Central memory CD8-positive, alpha-beta T cell (primary cell): ENCODE measurements at places on chromosomes 1 and 21.
A peak's percentile ranks its signal among the peaks of the same experiment; 100 is the strongest.

DNA sequence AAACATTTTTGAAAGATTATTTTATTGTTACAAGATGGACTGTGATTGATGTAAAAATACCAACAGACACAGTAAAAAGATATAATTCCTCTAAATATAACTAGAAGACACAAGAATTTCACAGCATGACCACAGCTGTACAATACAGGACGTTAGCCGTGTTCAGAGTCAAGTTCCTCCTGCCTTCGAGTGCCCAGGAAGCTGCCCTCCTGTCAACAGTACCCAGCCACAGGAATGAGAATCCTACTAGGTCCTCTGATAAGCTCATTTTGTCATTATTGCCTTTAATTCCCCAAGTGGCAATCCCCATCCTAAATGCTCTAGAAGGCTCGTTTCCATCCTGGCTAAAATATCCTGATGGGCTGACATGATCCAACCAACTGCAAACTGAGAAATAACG lies 16.4 kb upstream of the CAPN2 start:
- no peak for DNase-seq

GRCh38 chr21:29394051-29394450 lies 95.3 kb downstream of the BACH1 start:
- DNase-seq = no peak

DNA sequence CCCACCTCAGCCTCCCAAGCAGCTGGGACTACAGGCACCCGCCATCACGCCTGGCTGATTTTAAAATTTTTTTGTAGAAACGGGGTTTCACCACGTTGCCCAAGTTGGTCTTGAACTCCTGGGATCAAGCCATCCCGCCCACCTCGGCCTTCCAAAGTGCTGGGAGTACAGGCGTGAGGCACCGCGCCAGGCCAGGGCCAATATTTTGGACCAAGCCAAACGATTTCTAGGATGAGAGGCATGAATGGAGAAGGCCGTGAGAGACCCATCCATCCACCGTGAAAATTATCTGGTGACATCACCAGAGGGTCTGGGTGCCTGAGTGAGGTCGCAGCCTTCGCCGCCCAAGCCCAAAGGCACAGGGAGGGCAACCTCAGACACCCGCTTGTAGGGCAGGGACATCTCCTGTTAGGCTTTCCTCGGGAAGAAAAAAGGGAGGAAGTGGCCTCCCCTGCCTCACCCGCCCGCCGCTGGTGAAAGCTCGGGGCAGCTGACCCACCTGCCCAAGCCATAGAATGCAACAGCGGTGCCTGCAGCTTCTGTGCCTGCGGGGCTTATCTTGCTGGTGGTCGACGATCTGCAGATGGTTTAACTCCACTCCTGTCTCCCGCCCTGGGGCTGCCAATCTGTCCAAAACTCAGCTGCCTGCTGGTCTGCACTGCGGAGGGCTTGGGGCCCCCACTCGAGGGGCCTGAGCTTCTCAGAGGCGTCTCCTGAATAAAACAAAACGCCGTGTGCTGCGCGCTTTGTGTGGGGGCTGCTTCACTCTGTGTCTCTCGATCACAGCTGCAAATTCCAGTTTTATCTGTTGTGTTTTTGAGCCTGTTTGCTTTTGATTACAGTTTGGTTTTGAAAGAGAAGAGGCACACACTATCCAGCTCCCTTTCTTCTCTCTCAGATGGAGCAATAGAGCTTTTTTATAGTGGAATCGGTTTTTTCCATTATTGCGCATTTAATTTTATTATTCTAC lies 85.8 kb downstream of the MRPS6 start:
- no peak for DNase-seq

DNA sequence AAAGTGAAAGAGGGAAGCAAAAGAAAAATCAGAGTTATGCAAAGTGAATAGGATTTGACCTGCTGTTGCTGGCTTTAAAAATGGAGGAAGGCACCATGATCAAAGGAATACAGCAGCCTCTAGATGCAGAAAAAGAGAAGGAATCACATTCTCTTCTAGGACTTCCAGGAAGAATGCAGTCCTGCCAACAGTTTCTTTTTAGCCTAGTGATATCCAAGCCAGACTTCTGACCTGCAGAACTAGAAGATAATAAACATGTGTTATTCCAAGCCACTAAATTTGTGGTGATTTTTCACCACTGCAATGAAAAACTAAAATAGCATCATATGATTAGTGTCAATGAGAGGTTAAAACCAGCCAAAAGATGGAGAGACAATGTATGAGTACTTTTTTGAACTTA lies 101.9 kb upstream of the ADAMTS5 start:
- DNase-seq = no peak

DNA sequence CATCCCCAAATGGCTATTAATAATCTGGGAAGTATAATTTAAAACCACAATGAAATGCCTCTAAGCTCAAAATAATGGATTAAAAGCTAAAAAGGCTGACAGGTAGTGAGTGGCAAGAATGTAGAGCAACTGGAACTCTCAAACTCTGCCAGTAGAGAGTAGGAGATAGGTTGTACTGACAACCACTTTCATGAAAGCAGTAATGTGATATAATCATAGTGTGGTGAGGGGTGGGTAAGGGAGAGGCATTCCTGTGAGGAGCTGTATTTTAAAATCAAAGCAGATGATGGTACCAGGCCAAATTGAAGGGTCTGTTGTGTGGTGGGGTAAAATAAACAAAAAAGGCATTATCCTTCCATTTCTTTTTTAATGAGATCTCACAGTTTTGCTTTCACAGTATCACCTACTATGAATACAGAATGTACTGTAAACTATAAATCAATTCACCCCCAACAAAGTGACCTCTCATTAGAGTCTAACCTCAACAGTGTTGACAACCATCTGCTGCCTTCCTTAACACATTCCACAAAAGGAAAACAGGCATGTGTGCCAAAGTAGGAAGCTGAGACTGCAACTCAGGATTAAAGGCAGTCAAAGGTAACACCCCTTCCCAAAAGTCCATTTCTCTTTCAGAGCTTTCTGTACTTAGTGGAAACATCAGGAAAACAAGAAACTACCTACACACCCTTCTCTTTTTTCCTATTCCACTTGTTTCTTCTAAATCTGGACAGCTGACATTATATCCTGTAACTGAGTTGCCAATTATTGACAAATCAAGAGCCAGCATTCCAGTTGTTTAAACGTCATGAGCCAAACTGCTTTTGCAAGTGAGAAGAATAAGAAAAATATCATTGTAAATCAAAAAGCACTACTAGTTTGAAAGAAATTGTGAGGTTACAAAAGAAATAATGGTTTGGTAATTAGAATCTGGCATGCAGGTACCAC lies 130.8 kb downstream of the FAF1 start:
- no peak for DNase-seq

GRCh38 chr1:224698015-224698451 lies 81.9 kb downstream of the CNIH3 start:
- DNase-seq = no peak

- DNase-seq = no peak
These were observed 370.9 kb downstream of the PTPRU start for GRCh38 chr1:29607236-29607635.

GRCh38 chr21:28719723-28720122 lies 273.0 kb downstream of the LTN1 start:
- DNase-seq = no peak

DNA sequence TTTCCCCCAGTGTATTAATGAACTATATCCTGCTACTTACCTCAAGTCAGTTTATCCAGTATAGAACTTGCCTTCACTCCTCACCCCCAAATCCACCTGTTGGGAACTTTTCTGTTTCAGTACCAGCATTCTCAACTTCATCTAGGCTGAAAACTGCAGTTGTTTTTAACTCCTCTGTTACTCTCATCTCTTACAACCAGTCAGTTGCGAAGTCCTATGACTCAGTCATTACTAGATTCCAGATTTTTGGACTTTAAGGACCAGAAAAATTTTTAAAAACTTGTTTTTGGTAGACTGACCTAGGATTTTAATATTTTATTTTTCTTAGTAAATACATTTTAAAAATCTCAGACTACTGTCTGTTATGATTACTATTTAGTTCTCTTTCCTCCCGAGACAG lies 8.1 kb downstream of the GNAI3 start:
- no peak for DNase-seq

GRCh38 chr1:57576756-57577155 lies 152.9 kb upstream of the DAB1 start:
- no peak for DNase-seq

GRCh38 chr1:66618390-66618789 lies 84.4 kb downstream of the SGIP1 start:
- DNase-seq = no peak

DNA sequence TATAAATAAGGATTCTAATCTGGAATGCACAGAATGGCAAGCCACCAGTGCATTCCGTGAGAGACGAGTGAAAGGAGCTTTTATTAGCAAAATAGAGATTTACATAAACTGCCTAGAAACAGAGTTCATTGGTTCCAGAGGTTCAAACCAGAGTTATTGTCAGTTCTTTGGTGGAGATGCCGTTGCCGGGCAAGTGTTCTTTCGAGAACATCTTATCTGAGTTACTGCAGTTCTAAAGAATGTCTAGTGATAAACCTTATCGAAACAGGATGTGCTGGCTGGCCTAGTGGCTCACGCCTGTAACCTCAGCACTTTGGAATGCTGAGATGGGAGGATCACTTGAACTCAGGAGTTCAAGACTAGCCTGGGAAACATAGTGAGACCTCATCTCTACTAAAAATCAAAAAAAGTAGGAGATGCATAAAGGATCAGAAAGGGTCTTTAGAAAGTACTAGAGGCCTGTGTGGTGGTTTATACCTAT lies 19.9 kb upstream of the EVI5 start:
- no peak for DNase-seq

- peak; percentile 39 for DNase-seq
These were observed 12.6 kb upstream of the TNFRSF14 start for GRCh38 chr1:2543543-2544092.

- DNase-seq = no peak
These were observed 33.8 kb downstream of the HHAT start for GRCh38 chr1:210362526-210362925.

- no peak for DNase-seq
These were observed 610 bp downstream of the SCYL3 start for GRCh38 chr1:169892927-169893644.

DNA sequence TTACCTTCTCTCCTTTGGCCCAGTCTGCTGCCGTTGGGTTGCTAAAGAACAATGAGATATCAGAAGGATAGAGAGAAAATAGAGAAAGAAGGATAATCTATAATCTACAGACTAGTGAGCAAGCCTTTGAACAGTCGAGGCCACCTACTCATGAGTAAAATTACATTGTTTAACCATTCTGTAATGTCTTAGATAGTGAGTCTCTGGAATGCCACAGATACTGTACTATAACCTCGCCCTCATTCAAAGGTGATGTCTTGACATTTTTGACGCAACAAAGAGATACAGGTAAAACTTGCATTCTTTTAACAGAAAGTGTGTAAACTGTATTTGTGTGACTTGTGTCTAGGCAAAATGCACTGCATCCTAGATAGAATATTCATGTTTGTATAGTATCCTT lies 77.9 kb downstream of the LAMC1 start:
- DNase-seq = no peak

DNA sequence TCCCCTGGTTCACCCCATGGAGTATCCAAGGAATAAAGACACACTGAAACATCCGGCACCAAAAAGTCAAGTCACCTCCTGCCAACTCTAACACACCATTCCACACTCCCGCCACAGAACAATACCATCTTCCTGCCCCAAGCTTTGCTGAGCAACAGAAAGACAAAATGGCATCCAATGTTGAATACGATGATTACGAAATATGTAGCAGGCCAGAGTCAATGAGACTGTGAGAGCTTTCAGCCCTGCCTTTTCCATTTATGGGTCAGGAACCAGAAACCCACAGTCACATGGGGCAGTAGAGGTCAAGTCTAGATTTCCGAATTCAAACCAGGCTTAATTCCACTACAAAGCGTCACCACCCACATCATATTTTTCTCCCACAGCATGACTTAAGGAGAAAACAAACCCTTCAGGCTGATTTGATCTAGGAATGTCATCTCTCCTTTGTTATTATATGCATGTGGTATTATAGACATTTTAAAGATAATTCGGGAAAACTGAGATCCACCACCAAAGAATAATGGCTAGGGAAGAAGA lies 249.8 kb downstream of the SETD4 start:
- DNase-seq = no peak

DNA sequence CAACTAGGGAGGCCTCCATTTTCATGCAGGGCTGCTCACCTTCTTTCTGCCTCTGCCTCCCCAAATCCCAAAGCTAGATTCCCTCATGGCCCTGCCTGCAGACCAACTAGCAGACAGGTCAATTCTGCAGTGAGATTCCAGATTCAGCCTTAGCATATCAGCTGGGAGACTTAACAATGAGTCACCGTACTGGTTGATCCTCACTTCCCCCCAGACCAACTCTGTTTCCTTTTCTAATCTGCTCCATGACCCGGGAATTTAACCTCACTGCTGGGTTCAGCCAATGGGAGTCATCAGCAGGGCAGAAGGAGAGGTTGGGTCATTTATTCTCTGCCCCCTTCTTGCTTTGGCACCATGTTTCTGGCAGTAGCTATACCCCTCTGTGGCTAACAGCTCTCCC lies 140.6 kb upstream of the GRIK3 start:
- no peak for DNase-seq

DNA sequence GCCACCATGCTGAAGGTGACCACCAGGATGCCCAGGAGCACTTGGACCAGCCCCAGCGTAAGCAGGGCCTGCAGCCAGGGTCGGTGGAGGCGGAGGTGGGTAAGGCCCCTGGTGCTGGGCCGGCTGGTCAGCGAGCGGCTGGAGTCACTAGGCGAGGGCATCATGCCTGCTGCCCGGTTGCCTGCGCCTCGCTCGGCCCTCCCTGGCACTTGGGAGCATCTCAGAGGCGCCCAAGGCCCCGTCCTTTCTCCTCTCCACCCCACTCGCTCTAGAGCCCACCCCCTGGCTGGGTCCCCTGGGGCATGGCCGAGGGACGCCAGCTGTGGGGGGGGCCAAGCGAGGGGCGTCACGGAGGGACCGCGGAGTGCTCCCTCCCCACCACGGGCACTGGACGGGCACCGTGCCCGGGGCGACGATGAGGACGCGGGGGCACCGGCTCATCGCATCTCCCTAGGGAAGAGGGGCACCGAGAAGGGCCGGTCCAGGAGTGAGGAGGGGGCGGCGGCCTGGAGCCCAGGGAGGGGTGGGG lies 505 bp downstream of the ENTREP3 start:
- DNase-seq = no peak

- no peak for DNase-seq
These were observed 90.8 kb downstream of the SMYD3 start for GRCh38 chr1:246416261-246416660.

- no peak for DNase-seq
These were observed 3.9 kb upstream of the CD1C start for GRCh38 chr1:158285756-158286241.

DNA sequence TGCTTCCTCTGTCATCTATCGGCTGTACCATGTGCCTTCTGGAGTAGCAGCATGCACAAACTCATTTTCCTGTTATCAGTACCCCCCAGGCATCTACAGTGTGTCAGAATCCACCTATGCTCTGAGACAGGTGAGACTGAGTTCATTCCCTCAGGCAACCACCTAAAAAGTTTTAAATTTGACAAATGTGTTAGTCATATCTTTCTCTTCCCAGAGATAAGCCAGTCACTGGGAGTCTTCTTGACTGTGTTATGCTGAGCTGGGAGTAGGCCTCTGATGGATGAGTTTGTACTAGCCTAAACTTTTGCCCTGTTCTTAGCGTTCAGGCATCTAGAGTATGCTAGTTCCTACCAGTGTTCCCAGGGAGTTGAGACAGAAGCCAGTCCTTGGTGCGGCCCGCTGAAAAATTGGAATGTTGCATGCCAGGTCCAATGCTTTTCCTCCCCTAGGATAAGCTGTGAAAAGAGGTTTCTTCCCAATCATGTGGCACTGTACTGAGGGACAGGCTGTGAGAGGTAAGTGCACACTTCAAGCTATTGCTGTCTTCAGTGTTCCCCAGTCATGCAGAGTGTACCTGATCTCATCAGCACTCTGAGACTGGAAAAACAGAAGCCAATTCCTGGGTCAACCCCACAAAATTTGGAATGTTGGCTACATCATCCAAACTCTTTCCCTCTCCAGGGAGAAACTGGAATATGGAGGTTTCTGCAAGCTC lies 1202.3 kb downstream of the NCAM2 start:
- no peak for DNase-seq
